ENCODE measurements at places on chromosomes 4 and X.

DNA sequence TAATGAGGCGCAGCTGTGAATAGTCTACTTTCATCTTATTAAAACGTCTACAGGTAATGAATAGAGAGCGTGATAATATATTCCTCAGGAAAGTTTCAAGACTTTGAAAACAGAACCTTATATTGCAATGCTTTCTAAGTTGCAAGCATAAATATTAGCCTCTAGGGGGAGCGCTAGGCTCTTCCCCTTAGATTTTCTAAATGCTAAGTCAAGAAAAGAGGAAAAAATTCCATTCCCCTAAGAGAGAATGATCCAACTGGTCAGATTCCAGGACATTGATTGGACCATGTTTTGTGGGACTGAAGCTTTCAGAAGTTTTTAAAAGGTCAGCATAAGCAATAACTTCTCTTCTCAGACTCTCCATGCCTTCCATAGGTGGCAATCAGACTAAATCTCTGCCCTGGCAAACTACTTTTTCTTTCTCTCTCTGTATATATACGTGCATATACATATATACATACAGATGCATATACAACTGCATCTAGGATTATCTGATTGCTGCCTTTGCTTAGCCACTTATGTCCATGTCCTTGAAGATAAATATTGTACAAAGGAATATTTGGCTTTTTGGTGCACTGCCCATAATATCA lies 492.9 kb downstream of the INPP4B start:
- DNase-seq, result peak; percentile 44

- no peak for DNase-seq
These were observed 13.8 kb upstream of the UVSSA start for GRCh38 chr4:1333256-1333655.

DNA sequence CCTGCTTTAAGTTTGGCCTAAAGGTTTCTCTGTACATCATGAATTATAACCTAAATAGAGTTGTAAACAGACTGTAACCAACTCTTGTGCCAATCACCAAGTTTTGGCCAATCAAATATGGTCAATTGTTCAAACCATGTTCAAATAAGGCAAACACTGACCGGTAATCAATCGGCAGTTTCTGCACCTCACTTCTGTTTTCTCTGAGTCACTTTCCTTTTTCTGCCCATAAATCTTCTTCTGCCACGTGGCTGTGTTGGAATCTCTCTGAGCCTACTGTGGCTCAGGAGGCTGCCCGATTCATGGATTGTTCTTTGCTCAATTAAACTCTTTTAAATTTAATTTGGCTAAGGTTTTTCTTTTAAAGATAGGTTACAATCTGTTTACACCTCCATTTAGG lies 16.5 kb upstream of the ENPP6 start:
- no peak for DNase-seq

DNA sequence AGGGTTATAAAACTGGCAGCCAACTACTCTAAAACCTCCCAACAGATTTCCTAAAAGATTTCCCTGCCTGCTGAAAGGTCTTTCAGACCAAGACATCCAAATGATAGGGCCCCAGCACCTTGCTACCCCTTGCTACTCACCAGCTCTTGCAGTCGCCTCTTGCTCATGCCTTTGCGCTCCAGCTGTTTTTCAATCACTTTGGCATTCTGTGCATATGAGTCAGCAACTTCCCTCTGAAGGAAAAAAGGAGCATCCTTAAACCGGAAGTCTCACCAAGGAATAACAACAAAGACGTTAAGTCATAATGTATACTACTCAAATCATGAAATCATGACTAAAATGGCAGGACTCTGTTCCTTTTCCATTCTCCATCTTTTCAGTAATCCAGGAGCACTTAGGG lies 24.0 kb downstream of the STEEP1 start:
- no peak for DNase-seq

DNA sequence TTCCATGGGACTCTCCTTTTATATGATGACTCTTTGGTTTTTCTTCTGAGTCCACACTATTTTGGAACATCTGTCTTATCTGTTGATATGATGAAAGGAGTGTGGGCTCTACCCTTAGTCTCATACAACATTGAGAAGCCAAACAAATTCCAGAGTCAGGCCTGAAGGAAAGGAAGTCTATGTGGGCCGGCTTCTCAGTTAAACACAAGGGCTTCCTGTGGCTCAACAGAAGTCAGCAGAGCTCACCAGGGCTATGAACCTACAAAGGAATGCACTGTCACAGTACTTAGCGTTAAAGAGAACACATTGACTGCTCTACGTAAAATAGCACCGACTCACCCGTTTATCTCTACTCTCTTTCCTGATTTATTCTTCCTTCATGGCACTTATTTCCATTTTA lies 641.0 kb upstream of the FRG1 start:
- DNase-seq, result no peak

- DNase-seq, result peak; percentile 92
These were observed at the start of gene ATP7A for GRCh38 chrX:77910108-77910840. ATP7A (plus strand) TSS chrX:77910693; CDS start chrX:77971642, 60,949 bp downstream.

- DNase-seq, result no peak
These were observed 1155.5 kb upstream of the PABPC4L start for GRCh38 chr4:135357091-135357490.

- DNase-seq, result no peak
These were observed 83.5 kb upstream of the PRSS48 start for GRCh38 chr4:151193414-151193813.

DNA sequence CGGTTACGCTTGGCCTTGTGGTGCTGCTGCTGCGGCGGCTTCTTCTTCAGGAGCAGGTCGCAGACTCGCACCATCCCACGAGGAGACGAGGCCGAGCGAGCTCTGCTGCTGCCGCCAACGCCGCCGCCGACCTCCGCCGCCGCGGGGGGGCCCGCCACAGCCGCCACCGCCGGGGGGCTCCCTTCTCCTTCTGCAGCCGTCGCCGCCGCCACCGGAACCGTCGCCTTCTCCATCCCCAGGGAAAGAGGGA lies 237 bp downstream of the ANKRD17 start:
- DNase-seq, result peak; percentile 70

DNA sequence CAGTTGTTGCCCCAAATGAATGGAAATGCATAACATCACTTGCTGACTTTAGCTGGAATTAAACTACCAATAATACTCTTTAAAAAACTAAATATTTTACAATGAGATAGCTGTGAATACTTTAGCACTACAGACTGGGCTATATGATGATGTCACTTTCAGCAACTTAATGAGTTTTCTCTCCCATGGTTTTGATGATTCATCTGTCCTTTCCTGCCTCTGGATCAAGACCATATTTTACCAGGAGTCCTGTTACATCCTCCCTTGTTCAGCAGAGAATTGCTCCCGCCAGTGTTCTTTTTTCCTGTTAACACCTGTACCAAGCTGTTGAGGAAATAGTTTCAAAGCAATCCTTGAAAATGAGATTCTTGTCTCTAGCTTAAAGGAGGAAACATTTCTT lies 543.0 kb downstream of the SPRY1 start:
- no peak for DNase-seq

- no peak for DNase-seq
These were observed 110.8 kb upstream of the PAQR3 start for GRCh38 chr4:79049840-79050540.

GRCh38 chr4:38065176-38065575 lies 105.0 kb downstream of the PTTG2 start:
- no peak for DNase-seq

GRCh38 chr4:108991551-108992328 lies 228.9 kb upstream of the ETNPPL start:
- DNase-seq, result no peak

DNA sequence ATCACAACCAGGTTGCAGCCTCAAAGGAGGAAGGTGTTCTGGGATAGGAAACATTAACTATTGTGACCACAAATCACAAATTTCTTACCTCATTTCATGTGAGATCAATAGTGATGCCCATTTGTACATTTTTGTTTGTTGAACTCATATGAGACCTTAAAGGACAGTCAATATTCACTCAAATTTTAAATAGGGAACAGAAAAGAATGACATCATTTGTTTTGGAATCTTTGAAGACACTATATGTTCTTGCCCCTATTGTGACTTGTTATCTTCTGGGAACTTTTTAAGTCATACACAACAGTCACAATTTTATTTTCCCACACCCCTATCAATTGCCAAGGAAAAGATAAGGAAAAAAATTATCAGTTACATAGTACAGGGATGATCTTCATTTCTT lies 346.5 kb downstream of the ARAP2 start:
- DNase-seq, result no peak

DNA sequence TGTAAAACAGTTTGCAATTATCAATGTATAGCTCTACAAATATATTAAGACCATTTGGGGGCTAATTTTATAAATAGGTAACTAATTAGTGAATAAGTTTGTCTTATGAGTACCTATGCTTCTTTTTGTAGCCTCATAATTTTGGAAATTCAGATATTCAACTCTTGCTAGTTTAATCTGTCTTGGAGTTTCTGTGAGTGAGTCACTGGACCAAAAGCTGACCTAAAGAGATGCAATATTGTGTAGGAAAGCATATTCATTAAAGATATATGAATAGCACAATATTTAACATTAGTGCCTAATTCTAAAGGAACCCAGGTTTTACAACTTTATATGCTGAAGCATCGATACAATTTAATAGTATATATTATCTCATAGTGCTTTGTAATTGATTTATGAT lies 161.3 kb upstream of the PCDH18 start:
- no peak for DNase-seq

DNA sequence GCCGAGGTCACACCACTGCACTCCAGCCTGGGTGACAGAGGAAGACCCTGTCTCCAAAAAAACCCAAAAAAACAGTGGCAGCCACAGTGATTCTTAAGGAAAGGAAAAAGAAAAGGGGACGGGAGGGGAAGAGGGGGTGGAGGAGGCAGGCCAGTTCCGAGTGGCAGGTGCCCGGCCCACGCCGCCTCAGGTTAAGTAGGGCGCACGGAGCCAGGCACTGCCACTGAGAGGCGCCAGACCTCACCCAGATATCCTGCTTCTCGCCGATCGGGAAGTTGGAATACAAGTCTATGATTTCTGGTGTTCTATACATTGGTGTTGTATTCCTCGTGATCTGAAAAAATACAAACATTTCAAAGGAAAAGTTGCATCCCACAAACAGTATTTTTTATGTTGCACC lies 35.9 kb downstream of the GAK start:
- no peak for DNase-seq

- DNase-seq, result no peak
These were observed 136.8 kb upstream of the AFF2 start for GRCh38 chrX:148363471-148364235.

GRCh38 chrX:11050013-11050412 lies 61.1 kb upstream of the HCCS start:
- no peak for DNase-seq

DNA sequence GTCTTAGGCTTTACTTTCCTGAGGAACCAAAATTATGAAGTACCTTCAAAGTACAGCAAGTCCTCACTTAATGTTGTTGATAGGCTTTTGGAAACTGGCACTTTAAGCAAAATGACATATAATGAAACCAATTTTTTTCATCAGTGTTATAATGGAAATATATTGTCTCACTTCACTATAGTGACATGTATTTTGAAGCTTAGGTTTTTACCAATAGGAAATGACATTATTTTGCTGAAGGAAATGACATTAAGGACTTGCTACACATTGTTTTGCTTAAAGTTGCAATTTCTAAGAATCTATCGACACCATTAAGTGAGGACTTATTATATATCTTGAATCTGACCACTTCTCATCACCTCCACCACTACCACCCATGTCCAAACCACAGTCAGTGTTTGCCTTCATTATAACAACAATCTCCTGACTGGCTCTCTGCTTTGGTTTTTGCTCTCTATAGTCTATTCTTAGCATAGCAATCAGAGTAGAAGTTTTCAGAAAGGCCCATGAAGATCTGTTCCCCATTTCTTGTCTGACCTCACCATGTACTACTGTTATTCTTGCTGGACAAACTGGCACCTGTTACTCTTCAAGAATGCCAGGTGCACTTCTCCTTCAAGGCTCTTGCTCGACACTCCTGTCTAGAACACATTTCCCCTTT lies 311.2 kb downstream of the BMPR1B start:
- peak; percentile 53 for DNase-seq

GRCh38 chr4:147094238-147094637 lies 148.6 kb upstream of the TTC29 start:
- no peak for DNase-seq

DNA sequence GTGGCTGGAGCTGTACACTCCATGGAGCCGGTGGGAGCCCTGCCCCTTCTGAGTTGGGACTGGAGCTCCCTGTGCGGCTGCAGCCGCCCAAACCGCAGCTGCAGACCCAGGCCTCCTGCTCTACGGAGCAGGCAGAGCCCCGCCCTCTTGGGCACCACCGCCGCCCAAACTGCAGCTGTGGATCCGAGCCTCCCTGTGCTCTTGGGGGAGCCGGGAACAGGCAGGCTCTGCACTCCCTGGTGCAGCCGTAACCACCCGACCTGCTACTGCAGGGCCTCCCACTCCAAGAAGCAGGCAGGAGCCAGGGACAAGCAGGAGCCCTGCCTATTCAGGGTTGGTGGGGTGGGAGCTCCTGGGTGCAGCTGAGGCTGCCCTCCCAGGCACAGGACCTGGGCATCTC lies 237.5 kb upstream of the ATP6AP2 start:
- DNase-seq, result no peak

- DNase-seq, result no peak
These were observed 33.9 kb upstream of the ADGRG2 start for GRCh38 chrX:19156186-19156585.

DNA sequence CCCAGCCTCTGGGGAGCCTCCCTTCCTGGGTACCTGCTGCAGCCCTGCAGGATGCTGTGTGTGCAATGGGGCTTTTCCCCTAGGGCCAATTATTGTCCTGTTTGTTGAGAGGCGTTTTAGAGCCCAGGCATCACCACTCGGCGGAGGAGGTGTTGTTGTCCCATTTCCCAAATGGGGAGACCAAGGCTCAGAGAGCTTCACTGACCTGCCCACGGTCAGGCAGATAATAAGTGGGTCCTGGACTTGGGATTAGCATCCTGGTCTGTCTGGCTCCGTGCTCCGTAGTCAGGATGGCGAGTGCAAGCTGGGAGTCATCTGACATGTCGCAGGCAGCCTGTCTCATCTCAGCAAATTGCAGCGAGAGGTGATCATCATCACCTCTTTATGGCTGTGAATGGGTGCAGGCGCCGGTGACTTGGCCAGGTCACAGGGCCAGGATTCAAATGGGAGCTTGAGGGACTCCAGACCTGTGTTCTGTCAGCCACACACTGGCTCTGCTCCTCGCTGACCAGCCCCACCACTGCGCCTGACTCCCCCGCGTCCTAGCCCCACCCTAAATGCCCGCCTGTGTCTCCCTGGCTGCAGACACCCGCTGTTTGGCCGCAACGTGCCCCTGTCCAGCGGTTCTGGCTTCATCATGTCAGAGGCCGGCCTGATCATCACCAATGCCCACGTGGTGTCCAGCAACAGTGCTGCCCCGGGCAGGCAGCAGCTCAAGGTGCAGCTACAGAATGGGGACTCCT lies 16.6 kb downstream of the HTRA3 start:
- no peak for DNase-seq

GRCh38 chr4:139279760-139280620 lies at the start of gene MGARP:
MGARP (minus strand) TSS chr4:139280225; CDS start chr4:139280158, 67 bp downstream.
- DNase-seq, result no peak

All from OCI-LY7 (cell line).